ENCODE measurements at places on chromosomes 16 and 17. TPM values are rescaled to one million over a fixed set of nuclear protein-coding genes. Genes with fewer than 3 reads are reported as not detected.
A peak's percentile ranks its signal among the peaks of the same experiment; 100 is the strongest.

GRCh38 chr16:27779641-27780164, 229.8 kb downstream of the KATNIP start:
- no peak overlapping the region for H3K4me3 ChIP-seq
- H3K36me3 ChIP-seq = no peaks in the 10 kb centered on the region
- no peak for DNase-seq

DNA sequence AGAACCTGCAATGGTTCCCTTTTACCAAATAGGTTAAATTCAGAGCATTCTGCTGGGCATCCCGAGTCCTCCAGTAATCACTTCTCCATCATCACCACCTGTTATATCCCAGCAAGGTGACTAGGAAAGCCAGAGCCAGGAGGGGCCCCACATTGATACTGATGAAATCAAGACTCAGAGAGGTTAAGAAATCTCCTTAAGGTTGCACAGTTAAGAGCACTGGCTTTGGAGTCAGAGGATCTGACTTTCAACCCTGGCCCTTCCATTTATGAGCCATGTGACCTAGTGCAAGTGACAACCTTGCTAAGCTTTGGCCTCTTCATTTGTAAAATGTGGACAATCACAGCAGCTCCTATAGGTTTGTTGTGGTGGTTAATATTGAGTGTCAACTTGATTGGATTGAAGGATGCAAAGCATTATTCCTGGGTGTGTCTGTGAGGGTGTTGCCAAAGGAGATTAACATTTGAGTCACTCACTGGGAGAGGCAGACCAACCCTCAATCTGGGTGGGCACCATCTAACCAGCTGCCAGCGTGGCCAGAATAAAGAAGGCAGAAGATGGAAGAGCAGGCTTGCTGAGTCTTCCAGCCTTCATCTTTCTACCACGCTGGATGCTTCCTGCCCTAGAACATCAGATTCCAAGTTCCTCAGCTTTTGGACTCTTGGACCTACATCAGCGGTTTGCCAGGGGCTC, 194.2 kb upstream of the ASIC2 start:
- no peaks in the 10 kb centered on the region for H3K27me3 ChIP-seq
- H3K36me3 ChIP-seq = no peaks in the 10 kb centered on the region
- H3K27ac ChIP-seq = no peak overlapping the region
- H3K4me1 ChIP-seq = no peaks in the 10 kb centered on the region
- DNase-seq = no peak
- no peak overlapping the region for H3K4me3 ChIP-seq

DNA sequence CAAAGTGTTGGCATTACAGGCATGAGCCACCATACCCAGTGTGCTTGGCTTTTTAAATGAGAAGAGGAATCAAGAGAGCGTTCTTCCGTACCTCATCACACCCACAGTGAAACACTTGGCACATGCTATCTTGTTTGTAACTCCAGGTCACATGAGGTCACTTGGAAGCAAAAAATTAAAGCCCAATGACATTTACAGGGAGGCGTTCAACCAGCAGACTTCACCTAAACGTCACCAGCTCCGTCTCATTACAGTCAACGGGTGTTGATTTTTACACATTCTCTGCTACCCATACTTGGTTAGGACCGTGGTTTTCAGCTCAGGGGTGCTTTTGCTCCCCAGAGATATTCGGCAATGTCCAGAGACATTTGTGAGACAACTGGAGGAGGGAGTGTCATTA, 127.0 kb downstream of the XYLT1 start:
- peak overlapping the region; percentile 87 for H3K27ac ChIP-seq
- H3K27me3 ChIP-seq = no peaks in the 10 kb centered on the region
- no peak for DNase-seq
- H3K4me1 ChIP-seq = peaks cover 68% of the 10 kb centered on the region
- no peak overlapping the region for H3K4me3 ChIP-seq

GRCh38 chr16:58699151-58699550, 14.6 kb upstream of the SLC38A7 start:
- DNase-seq = no peak
- H3K4me3 ChIP-seq = no peak overlapping the region
- no peaks in the 10 kb centered on the region for H3K4me1 ChIP-seq
- H3K27ac ChIP-seq = no peak overlapping the region

DNA sequence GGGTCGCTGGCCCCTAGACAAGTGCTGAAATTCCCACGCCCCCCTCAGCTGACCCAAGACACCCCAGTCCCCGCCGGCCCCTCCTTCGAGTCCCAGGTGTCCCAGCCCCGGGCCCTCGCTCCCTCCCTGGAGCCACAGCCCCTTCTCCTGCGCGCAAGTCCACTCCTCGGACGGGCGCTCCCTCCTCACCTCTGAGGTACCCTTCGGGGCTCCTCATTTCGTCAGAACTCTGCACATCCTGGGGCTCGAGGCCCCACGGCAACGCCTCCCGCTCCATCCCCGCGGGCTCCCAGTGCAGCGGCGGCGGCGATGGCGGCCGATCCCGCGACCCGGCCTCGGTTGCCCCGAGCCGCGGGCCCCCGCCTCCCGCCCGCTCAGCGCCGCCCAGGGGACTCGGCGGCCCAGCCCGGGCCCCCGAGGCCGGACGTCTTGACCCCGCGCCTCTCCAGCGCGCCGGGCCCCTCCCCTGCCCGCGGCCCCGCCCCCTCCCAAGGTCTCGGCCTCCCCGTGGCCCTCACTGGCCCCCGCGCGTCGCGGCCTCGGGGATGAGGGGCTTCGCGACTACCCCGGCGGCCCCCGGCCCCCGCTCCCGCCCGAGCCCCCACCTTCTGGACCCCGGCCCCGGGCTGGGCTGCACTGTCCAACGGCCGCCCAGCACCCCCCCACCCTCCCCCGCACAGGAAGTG, at the start of gene ZNF768:
Gene ZNF768 (minus strand): TSS at position 430 of the 686 bp plus-strand sequence. CDS start 153 bp downstream, at position 277.
- no peaks in the 10 kb centered on the region for H3K27me3 ChIP-seq
- H3K36me3 ChIP-seq = no peaks in the 10 kb centered on the region
- peak within 1 kb of the TSS; percentile 84 for H3K4me3 ChIP-seq
- peaks cover 46% of the 10 kb centered on the region for H3K4me1 ChIP-seq
- DNase-seq = peak; percentile 46

- H3K4me3 ChIP-seq = no peak overlapping the region
- no peaks in the 10 kb centered on the region for H3K4me1 ChIP-seq
- no peak for DNase-seq
- H3K36me3 ChIP-seq = no peaks in the 10 kb centered on the region
- no peaks in the 10 kb centered on the region for H3K27me3 ChIP-seq
These were observed 21.5 kb downstream of the KCNG4 start for GRCh38 chr16:84218176-84218823.

DNA sequence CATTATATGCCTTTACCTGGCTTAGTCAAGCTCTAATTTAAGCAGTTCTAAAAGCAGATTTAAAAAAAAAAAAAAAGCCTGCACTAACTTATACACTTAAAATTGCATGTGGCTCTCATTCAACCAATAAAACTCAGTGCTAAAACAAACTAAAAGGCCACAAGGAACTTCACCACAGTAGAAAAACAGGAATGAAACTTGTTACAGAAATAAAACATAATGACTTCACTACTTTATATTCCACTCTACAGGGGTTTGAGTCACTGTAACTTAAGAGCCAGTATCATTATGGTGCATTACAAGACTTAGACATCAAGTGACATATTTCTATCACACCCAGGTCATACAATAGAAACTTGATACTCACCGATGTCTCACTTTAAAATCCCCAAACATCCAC, 11.1 kb downstream of the CA10 start:
- H3K27me3 ChIP-seq = no peaks in the 10 kb centered on the region
- H3K4me3 ChIP-seq = no peak overlapping the region

- no peaks in the 10 kb centered on the region for H3K27me3 ChIP-seq
- H3K4me3 ChIP-seq = no peak overlapping the region
- no peak overlapping the region for H3K27ac ChIP-seq
- H3K36me3 ChIP-seq = no peaks in the 10 kb centered on the region
- H3K4me1 ChIP-seq = no peaks in the 10 kb centered on the region
These were observed 86.8 kb upstream of the TOM1L1 start for GRCh38 chr17:54813896-54814295.

GRCh38 chr16:19781226-19781625, 63.2 kb downstream of the IQCK start:
- DNase-seq = no peak
- no peak overlapping the region for H3K4me3 ChIP-seq
- H3K36me3 ChIP-seq = no peaks in the 10 kb centered on the region
- no peaks in the 10 kb centered on the region for H3K27me3 ChIP-seq
- no peak overlapping the region for H3K27ac ChIP-seq

DNA sequence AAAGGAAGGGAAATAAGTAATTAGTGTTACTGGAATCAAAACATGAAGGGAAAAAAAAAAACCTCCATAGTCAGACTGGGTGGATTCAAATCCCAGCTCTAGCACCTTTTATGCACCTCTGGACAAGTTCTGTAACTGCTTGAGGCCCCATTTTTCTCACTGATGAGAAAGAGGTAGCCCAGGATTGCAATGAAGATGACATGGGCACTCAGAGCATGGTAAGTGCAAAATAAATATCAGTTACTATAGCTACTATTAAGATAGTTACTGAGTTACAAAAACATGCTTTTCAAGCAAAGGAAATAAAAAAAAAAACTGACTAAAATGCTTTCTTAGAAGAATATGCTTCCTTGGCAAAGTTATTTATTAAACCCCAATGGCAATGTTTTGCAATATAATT, 58.8 kb downstream of the CEP95 start:
- no peaks in the 10 kb centered on the region for H3K27me3 ChIP-seq
- H3K4me3 ChIP-seq = no peak overlapping the region
- no peak for DNase-seq
- no peak overlapping the region for H3K27ac ChIP-seq
- H3K4me1 ChIP-seq = no peaks in the 10 kb centered on the region

GRCh38 chr16:89599451-89599858, 14.0 kb upstream of the DPEP1 start:
- peaks cover 19% of the 10 kb centered on the region for H3K27me3 ChIP-seq
- H3K27ac ChIP-seq = no peak overlapping the region
- no peaks in the 10 kb centered on the region for H3K36me3 ChIP-seq
- no peak overlapping the region for H3K4me3 ChIP-seq
- peak; percentile 61 for DNase-seq
- H3K4me1 ChIP-seq = no peaks in the 10 kb centered on the region

DNA sequence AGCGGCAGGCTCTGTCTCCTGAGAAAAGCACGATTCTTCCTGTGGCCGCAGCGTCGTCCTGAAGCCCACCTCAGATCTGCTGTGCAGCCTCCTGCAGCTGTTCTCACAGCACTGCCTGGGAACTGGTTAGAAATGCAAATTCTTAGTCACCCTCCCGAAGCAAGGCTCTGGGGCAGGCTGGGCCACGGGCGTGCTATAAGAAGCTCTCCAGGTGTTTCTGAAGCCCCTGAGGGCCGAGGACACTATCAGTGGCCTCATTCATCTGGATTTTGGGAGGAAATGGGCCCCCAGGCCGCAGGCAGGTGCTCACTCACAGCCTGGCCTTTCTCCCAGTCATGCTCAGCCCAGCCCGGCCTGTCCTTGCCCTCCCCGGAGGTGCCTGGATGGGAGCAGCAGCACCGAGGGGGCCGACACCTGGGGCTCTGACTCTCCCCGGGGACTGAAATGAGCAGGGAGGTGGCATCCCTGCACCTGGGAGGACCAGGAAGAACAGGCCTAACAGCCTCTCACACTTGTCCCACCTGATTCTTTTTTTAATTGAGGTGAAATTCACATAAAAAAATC, 10.4 kb upstream of the NLRC3 start:
- no peaks in the 10 kb centered on the region for H3K27me3 ChIP-seq
- DNase-seq = no peak
- no peak overlapping the region for H3K27ac ChIP-seq
- no peaks in the 10 kb centered on the region for H3K36me3 ChIP-seq
- no peaks in the 10 kb centered on the region for H3K4me1 ChIP-seq
- H3K4me3 ChIP-seq = no peak overlapping the region

GRCh38 chr17:8039611-8040168, 831 bp downstream of the ALOX15B start:
- H3K27ac ChIP-seq = no peak overlapping the region
- no peaks in the 10 kb centered on the region for H3K36me3 ChIP-seq
- no peak for DNase-seq
- H3K27me3 ChIP-seq = peaks cover 26% of the 10 kb centered on the region

DNA sequence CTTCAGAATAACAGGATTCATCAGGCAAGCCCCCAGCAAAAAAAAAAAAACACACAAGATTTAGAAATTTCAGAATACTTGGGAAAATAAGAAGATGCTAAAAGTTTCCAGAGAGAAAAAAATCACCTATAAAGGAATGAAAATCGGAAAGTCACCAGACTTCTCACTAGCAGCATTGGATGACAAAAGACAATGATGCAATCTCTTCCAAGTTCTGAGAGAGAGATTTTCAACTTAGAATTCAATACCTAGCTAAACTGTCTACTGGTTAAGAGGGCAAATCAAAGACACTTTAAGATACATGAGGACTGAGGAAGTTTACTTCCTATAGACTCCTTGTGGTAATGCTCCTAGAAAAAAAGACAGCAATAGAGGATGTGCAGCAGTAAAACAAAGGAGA, 23.9 kb upstream of the TNS4 start:
- no peaks in the 10 kb centered on the region for H3K27me3 ChIP-seq
- H3K4me1 ChIP-seq = no peaks in the 10 kb centered on the region
- no peaks in the 10 kb centered on the region for H3K36me3 ChIP-seq
- DNase-seq = no peak

DNA sequence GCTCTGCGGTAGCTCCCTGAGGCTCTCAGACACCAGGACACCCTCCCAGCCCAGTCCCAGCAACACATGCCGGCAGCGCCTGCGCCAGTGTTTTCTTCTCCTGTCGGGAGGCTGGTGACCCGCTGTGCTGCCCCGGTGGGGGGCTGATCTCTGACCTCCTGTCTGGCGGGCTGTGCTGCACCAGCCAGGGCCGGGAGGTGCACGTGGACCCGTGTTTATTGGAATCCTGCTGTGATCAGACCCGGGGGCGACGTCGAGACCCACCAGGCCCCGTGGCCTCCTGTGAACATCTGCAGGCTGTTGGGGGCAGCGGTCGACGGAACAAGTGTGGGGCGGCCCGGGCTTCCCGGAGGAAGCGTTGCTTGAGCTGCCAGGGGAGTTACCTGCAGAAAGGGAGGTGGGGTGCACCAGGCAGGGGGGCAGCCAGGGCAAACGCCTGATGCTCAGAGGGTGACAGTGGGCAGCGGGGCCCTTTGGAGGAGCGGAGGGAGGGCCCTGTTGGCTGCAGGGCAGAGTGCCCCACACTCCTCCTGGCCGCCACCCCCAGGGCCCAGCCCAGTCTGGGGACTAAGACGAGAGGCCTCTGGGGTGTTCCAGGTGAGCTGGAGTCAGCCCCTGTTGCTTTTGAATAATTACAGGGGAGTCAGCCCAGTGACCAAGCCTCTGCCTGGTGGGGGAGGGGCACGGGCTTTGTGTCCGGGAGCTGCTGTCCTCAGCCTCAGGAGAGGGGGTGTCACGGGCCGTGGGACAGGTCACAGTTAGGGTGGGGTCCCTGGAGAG, 2.3 kb upstream of the SSTR5 start:
- DNase-seq = no peak
- no peak overlapping the region for H3K27ac ChIP-seq
- H3K4me1 ChIP-seq = no peaks in the 10 kb centered on the region
- peaks cover 99% of the 10 kb centered on the region for H3K27me3 ChIP-seq
- no peaks in the 10 kb centered on the region for H3K36me3 ChIP-seq

Gene SLC5A11
- not detected for total RNA-seq

Gene OTOA
- total RNA-seq = not detected

Gene SAMD14
- total RNA-seq = 1.8 TPM
